NCI-H2029 treated with DMSO at 0.1 percent for 48 hours (cell line): ENCODE measurements at places on chromosomes 7 and 10.

- DNase-seq: no peak
Measured at GRCh38 chr7:72408966-72409637, 3.0 kb downstream of the CALN1 start.

GRCh38 chr7:75813781-75814236, at the start of gene CCL24:
Gene CCL24, minus strand, starts transcription at chr7:75813806. Its CDS starts 91 bp downstream, at chr7:75813715.
- DNase-seq: no peak

DNA sequence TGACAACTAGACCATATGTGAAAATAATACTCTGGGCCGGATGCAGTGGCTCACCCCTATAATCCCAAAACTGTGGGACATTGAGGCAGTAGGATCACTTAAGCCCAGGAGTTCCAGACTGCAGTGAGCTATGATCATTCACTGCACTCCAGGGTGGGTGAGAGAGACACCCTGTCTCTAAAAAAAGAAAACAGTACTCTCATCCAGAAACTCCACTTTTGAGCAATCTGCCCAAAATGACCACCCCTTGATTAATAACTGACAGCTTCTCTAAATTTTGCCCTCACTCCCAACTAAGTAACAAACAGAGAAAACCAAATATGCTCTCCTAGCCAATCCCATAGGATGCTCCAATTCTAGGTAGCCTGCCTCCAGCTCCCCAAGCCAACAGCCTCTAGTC, 62.5 kb upstream of the AKR1E2 start:
- no peak for DNase-seq

- DNase-seq: no peak
Measured at GRCh38 chr10:61857746-61858145, 43.8 kb upstream of the ARID5B start.

DNA sequence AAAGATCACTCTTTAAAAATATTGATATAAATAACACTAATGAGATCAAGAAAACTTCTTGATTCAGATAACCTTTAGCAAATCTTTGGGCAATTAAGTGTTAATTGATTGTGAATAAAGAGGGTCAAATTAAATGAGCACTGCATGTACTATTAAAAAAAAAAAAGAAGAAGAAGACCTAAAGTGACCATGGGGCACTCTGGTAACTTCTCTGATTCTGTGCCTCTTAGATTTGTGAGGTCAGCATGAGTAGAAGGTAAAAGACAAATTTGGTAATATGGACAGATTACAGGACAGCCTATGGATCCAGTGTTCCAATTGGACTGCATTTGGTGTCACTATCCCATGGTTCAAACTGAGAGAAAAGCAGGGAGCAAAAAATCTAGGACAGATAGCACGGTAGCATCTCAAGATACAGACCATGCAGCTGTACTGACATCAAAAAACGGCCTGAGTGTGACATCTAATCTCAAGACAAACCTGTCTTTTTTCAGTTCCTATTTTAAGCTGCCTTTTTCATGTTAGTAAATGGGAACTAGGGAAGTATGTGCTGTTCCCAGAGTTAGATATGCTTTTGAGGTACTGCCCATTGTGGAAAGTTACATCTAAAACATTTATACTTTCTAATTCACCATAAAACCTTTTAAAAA, 128.0 kb downstream of the KCND2 start:
- DNase-seq: no peak

GRCh38 chr10:82440775-82441174, 565.8 kb downstream of the NRG3 start:
- DNase-seq: no peak

DNA sequence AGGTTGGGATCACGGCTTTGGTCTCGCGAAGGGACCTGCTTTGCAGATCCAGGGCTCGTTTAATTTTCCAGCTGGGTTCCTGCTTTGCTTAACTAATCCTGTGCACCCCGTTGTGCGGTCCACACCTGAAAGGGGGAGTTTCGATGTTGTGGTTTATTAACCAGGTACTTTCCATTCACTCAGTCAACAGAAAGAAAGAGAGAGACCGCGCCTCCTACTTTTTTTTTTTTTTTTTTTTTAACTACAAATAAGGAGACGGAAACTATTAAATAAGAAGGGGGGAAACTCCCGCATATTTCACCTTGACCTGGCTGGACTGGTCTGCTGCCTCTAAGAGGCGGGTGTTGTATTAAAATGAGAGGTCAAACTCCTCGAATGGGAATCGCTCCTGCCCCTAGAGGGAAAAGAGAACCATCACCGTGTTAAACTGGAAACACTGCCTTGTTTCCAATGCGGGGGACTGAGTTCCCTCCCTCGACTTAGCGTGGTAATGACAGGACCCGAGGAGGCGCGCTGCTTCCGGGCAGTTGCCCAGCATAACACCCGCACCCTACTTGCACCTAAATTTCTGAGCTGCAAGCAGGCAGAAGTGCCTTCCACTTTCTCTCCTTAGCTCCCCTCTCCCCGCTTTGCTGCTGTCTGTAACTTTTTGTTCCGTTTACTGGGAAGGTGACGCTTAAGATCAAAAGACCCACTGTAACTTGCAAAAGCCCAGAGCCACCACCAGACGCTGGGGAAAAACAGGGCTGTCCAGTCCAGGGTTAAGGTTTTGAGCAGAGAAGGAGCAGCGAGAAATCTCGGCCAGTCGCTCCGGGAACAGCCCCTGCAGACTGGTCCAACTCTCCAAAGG, 1.1 kb upstream of the ITGB8 start:
- peak; percentile 49 for DNase-seq

- no peak for DNase-seq
Measured at GRCh38 chr10:27245836-27246235, 5.2 kb upstream of the ACBD5 start.

- no peak for DNase-seq
Measured at GRCh38 chr7:21346297-21346696, 81.6 kb upstream of the SP4 start.

- no peak for DNase-seq
Measured at GRCh38 chr10:24731942-24732341, 8.3 kb upstream of the ARHGAP21 start.

DNA sequence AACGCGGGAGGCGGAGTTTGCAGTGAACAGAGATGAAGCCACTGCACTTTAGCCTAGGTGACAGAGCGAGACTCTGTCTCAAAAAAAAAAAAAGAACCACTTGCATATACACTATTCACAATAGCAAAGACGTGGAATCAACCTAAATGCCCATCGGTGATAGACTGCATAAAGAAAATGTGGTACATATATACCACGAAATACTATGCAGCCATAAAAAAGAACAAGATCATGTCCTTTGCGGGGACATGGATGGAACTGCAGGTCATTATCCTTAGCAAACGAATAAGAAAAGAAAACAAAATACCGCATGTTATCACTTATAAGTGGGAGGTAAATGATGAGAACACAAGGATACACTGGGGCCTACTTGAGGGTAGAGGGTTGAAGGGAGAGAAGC, 39.5 kb downstream of the EGFR start:
- DNase-seq: no peak

DNA sequence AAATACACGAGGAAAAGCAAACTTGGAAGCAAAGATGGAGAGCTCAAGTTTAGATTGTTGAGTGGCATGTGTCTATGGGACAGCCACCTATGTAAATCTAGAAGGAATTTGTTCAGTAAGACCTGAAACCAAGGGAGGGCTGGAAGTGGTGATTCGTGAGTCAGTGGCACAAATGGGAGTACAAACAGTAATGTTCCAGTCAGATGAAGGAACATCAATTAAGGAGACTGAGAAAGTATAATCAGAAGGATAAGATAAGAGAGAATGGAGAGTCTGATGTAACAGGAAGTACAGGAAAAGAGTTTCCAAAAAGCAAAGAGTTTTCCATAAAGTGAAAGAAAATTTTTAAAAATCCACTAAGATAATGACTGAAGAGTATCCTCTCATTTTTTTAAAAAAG, 544.2 kb downstream of the KIF20B start:
- DNase-seq: no peak

GRCh38 chr7:130957137-130957513, 223.1 kb upstream of the KLF14 start:
- DNase-seq: no peak

DNA sequence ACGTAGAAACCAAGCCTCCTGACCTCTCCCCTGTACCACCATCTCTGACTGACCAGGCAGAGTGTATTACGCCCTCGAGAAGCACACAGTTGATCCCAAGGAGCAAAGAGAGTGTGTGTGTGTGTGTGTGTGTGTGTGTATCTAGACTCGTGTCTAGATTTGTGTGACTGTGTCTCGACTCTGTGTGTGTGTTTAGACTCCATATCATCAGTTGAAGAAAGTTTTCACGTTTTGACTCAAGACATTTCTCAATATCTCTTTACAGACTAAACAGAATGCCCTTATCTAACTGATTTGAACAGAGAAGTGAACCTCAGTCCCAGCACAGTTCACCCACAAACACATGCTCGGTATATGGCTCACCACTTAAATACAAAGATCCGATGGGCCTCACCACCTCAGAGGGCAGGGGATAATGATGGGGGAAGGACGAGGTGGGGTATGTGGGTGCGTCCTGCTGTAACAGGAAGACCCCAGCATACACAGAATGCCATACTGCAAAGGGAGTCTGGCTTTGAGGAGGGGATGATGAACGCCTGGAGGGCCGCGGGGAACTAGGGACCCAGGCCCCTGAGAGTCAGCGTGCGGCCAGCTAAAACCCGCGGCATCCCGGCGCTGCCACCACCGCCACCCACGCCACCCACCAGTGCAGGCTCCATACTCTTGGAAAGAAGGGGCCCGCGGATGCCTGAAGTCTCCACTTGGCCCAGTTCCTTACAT, 780 bp downstream of the ALDH18A1 start:
- DNase-seq: no peak

DNA sequence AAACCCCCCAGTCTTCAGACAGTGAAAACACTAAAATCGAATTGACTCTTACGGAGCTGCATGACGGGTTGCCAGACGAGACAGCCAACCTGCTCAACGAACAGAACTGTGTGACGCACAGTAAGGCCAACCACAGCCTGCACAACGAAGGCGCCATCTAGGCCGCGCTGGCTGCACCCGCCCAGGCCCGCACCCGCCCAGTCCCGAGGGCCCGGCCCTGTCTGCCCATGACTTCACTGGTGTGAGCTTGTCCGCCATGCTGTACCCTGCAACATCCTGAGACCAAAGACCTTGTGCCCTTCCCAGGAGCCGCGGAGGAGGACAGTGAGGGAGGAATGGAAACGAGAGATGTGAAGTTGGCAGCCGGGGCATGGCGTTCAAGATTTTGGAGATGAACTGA, 116.1 kb downstream of the NT5C2 start:
- DNase-seq: no peak

DNA sequence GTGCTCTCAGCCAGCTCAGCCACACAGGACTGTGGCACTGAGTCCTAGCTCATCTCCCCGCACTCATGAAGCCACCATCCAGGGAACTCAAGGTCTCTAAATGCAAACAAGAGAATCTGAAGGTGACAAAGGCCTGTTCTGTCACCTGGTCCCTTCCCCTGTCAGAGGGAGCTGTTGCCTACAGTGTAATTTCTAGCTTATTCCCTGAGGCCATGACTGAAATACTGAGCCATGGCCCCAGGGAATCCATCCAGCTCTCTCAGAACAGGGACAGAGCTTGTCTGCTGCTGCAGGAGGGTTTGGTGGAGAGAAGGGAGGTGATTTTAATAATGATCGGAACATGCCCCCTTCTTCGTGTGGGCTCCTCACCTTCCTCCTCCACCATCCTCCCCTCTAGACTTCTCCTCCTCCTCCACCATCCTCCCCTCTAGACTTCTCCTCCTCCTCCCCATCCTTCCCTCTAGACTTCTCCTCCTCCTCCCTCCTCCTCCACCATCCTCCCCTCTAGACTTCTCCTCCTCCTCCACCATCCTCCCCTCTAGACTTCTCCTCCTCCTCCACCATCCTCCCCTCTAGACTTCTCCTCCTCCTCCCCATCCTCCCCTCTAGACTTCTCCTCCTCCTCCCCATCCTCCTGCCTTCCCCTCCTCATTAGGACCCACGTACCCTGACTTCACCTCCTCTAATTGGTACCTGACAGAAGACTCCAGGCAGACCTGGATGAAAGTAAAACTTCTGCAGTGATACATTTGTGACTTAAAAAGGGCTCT, 338.0 kb upstream of the MKI67 start:
- no peak for DNase-seq

GRCh38 chr10:115706488-115707076, 566.4 kb downstream of the GFRA1 start:
- no peak for DNase-seq

DNA sequence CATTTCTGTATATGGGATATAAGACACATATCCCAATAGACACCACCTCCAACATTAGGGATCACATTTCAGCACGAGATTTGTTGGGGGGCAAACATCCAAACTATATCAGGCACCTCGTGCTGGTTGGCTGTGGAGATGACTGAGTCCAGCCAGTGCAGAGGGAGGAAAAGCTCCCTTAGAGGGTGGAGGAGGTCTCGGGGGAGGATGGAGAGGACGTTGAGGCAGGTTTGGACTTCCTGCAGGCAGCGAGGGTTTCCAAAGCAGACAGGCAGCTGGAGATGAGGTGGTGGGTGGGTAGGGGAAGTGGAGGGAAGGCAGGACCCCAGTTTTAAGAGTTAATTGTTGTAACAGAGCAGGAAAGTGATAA, 56.7 kb downstream of the EEPD1 start:
- no peak for DNase-seq
